ENCODE measurements at places on chromosomes 16 and 17. TPM values are rescaled to one million over a fixed set of nuclear protein-coding genes. Genes with fewer than 3 reads are reported as not detected.

DNA sequence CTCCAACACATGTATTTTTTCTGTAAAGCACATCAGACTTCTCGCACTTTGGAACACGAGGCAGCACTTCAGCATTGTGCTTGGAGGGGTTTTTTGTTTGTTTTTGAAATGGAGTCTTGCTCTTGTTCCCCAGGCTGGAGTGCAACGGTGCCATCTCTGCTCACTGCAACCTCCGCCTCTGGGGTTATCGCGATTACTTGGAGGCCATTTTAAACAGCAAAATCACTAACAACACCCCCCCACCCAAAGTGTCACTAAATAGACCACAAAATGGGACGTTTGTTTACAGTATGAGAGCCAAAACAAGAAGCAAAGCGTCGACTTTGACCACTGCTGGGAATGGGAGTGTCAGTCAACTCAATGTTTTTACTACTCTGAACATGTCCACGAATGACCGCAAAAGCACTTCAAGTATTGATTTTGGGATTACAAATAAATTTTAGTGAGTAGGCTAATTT is 9.0 kb upstream of the C16orf87 start:
- no peak for DNase-seq

Gene TAC4
- total RNA-seq: not detected

DNA sequence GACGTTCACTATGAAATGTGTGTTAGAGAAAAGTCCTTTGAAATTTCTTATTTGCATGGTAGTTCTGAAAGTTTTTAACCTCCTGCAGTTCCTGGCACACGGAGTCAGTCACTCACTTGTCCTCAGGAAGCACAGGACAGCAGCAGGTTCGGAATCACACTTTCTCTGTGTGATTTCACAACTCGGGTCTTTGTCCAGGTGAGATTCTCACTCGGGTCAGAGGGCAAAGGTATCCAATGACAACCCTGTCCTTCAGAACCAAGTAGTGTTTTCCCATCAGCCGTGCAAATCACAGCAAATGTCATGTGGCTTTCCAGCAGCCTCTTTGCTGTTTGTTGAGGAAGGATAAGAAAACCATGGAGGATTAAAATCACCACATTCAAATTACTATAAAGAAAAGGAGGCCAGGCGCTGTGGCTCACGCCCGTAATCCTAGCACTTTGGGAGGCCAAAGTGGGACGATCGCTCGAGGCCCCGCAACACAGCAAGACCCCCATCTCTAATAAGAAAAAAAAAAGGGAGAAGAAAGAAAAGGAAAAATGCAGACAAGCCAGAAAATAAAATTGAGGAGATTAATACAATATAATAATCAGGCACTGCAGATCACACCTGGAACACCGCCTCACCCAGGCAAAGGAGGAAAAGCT is 22.0 kb downstream of the ADCY9 start:
- DNase-seq: no peak

DNA sequence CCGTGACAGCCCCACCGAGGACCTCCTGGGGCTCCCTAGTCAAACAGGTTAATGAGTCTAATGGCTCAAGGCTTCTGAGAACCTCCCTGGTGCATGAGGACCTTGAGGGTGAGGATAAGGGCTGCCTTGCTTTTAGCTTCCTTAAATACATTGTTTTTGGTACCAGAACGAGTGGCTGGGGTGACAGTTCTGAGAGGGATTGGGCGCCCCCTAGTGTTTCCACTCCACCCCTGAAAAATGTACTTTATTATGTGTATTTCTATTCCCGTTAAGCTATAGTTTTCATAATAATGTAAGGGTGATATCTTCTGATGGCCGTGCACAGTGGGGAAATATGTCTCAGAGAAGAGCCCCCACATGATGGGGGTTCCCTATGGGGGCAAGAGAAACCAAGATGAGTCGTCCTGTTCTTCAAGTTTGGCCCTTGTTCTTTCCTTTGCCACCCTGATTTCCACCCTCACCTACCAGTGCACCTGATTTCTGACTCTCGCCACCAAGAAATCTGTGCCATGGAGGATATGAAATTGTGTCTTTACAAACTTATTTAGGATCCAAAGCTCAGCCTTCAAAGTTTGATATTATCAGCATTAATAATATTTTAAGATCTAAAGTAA is 14.5 kb upstream of the VWA3A start:
- no peak for DNase-seq

DNA sequence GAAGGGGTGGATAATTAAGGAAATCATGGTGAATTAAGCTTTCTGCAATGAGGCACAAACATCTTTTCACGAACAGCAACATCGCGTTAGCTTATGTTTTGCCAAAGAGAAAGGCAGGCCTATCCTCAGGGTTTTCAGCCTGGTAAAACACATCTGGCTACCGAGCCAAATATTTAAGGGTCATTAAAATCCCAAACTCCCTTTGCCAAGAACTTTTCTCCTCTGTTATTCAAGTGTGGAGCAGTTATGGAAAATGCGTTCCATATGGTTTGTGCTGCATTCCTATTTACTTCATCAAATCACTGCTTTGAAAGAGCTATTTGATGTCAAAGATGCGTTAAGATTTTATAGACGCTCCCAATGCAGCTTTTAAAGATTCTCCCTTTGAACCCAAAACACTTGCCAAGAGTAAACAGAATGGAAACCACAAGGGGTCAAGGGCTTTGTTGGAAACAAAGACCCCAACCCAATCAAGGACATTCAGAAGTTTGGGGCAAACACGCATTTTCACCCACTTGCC is 308.3 kb upstream of the CDH5 start:
- DNase-seq: no peak

Gene ITGAX
- total RNA-seq: 184 TPM

- DNase-seq: no peak
Observed at GRCh38 chr16:88623858-88624257, 14.5 kb upstream of the IL17C start.

- no peak for DNase-seq
Observed at GRCh38 chr17:42436391-42436790, 13.3 kb upstream of the CAVIN1 start.

- DNase-seq: no peak
Observed at GRCh38 chr16:27161398-27161797, 41.9 kb upstream of the KDM8 start.

GRCh38 chr17:43736389-43736788 is 22.2 kb downstream of the SOST start:
- no peak for DNase-seq

Measured in upper lobe of right lung (tissue), 1 donor.